Progenitor cell of endocrine pancreas (in vitro differentiated cells): ENCODE measurements at places on chromosomes 4 and X. TPM values are rescaled to one million over a fixed set of nuclear protein-coding genes. Genes with fewer than 3 reads are reported as not detected.

DDX53 gene
- total RNA-seq: not detected in 2 replicates

ARL9 gene
- total RNA-seq: 0.19 and 0.38 TPM in 2 replicates

MAGEA12 gene
- not detected in 2 replicates for total RNA-seq

GLRA2 gene
- not detected in 2 replicates for total RNA-seq

SLITRK4 gene
- total RNA-seq: 14.5 and 15.7 TPM in 2 replicates

ETDA gene
- not detected in 2 replicates for total RNA-seq

DNA sequence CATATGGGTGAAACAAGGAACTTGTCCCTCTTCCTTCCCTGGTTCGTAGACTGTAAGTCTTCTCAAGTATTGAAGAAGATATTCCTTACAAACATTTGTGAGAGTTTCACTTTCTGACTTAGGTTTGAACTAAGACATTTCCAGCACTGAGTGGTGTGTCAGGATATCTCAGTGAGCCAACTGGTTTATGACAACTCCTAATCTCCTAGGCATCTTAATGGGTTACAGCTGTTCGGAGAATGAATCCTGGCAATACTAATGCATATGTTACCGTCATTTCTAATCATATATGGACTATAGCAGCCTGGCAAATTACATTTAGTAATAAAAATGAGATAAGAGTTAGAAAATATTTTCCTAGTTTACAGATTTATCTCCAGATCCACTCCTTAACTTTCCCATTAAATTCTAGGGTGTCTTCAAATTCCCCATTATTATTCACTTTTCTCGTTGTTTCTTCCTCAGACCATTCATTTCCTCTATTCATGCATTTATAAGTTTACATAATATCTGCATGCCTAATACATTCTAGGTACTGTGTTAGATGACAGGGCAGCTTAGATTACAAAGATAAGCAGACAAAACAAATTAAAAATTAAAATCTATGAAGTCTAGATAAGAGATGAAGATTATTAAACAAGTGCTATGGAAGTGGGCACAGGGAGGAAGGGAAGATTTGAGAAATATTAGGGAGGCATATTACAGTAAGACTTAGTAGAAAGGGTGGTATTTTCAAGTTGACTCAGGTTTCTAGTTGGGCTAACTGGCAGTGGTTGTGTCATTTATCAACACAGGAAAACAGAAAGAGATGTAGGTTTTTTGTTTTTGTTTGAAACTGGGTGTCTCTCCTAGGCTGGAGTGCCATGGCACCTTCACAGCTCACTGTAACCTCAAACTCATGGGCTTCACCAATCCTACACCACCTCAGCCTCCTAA is 173.9 kb downstream of the WDFY3 start:
- peaks cover 37% of the 10 kb centered on the region for H3K36me3 ChIP-seq
- H3K27me3 ChIP-seq: no peaks in the 10 kb centered on the region
- peaks cover 5% of the 10 kb centered on the region for H3K4me1 ChIP-seq
- H3K4me3 ChIP-seq: no peak overlapping the region
- no peak for DNase-seq

DNA sequence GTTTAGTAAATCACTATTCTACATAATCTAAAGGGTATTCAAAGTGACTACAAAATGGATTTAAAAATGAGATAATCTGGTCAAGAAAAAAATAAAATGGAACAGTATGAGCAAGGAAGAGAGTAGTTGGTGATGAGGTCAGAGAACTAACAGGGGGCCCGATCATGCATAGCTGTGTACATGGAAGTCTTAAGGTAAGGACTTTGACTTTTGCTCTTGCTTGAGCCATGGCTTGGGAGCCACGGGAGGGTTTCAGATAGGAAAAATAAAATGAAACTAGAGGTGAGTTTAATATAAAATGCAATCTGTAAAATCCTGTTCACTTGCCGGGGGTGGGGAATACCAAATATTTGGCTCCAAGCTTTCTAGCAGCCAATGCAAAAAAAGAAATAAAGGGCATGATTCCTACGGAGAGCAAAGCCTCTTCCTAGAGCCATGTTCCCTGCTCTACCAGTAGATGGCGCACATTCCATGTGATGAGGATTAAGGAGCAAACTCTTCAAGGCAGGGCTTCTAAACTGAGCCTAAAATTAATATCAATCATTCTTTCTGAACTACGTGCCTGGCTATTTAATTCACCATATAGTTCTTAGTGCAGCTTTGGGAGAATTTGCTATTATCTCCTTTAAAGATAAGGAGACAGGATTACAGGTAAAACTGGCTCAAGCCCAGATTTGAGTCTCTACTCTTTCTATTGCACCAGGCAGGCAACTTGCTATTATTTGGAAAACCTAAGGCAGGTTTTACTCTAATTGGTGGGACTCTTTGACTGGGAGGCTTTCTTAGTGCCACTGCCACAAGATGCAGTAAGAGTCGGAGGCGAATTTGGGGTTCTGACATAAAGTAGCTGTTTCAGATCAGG is 6.8 kb upstream of the CLCN5 start:
- H3K4me1 ChIP-seq: no peaks in the 10 kb centered on the region
- no peak for DNase-seq
- H3K27me3 ChIP-seq: no peaks in the 10 kb centered on the region
- H3K36me3 ChIP-seq: no peaks in the 10 kb centered on the region
- H3K27ac ChIP-seq: no peak overlapping the region
- H3K4me3 ChIP-seq: no peak overlapping the region

- H3K27me3 ChIP-seq: no peaks in the 10 kb centered on the region
- DNase-seq: no peak
- peak overlapping the region; percentile 12 for H3K27ac ChIP-seq
- peaks cover 3% of the 10 kb centered on the region for H3K36me3 ChIP-seq
- H3K4me1 ChIP-seq: peaks cover 14% of the 10 kb centered on the region
Observed at GRCh38 chr4:70734168-70734954, 12.6 kb downstream of the RUFY3 start.

DNA sequence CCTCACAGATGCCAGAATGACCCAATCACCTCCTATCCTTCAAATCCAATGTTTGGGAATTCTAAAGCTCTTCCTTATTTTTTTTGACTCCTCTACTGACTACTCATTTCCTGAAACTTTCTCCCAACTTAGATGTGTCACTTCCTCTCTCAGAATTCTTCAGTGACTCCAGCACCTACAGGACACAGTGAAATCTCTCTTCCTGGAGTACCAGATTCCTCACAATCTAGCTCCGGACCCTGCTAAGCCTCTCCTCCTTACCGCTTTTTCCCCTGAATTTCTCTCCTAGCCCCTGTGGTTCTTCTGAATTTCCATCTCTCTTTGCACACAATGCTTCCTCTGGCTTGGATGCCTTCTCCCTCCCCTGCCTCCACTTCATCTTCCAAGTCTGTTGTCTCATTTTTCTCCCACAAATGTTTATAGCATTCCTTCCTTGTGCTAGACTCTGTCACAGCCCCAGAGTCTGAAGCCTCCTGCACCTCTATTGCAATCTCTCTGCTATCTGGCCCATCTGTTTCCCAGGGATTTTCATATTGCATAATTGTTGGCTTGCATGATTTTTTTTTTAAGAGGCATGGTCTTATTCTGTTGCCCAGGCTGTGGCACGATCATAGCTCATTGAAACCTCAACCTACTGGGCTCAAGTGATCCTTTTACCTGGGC is 80.1 kb downstream of the ANAPC4 start:
- H3K27ac ChIP-seq: no peak overlapping the region
- no peak for DNase-seq
- peaks cover 8% of the 10 kb centered on the region for H3K4me1 ChIP-seq
- no peaks in the 10 kb centered on the region for H3K36me3 ChIP-seq

GRCh38 chrX:12052109-12052508 is 86.2 kb upstream of the FRMPD4 start:
- no peaks in the 10 kb centered on the region for H3K36me3 ChIP-seq
- no peaks in the 10 kb centered on the region for H3K27me3 ChIP-seq
- no peak overlapping the region for H3K4me3 ChIP-seq
- no peaks in the 10 kb centered on the region for H3K4me1 ChIP-seq

- peaks cover 1% of the 10 kb centered on the region for H3K36me3 ChIP-seq
- H3K4me3 ChIP-seq: no peak overlapping the region
- H3K27ac ChIP-seq: no peak overlapping the region
- no peaks in the 10 kb centered on the region for H3K4me1 ChIP-seq
Observed at GRCh38 chr4:75895744-75896314, 6.4 kb downstream of the PPEF2 start.

DNA sequence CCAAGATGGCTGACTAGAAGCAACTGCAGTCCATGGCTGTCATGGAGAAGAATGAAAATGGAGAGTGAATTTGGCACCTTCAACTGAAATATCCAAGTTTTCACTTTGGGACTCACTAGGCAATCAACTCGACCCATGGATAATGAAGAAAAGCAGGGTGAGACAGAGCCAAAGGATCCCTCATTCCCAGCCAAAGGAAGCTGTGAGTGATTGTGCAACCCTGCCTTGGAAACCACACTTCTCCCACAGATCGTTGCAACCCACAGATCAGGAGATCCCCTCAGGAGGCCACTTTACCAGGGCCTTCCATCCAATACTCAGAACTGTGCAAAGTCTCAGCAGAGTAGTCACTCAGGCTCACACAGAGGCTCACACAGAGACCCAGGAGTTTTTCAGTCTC is 4.5 kb downstream of the CFAP299 start:
- no peak for DNase-seq
- H3K36me3 ChIP-seq: no peaks in the 10 kb centered on the region
- H3K27ac ChIP-seq: no peak overlapping the region
- peaks cover 32% of the 10 kb centered on the region for H3K27me3 ChIP-seq

- peaks cover 6% of the 10 kb centered on the region for H3K4me1 ChIP-seq
- peak overlapping the region; percentile 82 for H3K4me3 ChIP-seq
- peaks cover 13% of the 10 kb centered on the region for H3K27me3 ChIP-seq
- peak overlapping the region; percentile 95 for H3K27ac ChIP-seq
Observed at GRCh38 chrX:153334654-153335295, 822 bp downstream of the ZNF275 start.

GRCh38 chr4:16150716-16151115 is 66.9 kb upstream of the PROM1 start:
- H3K27ac ChIP-seq: no peak overlapping the region
- H3K27me3 ChIP-seq: peaks cover 12% of the 10 kb centered on the region
- no peak for DNase-seq
- H3K36me3 ChIP-seq: no peaks in the 10 kb centered on the region
- no peak overlapping the region for H3K4me3 ChIP-seq
- no peaks in the 10 kb centered on the region for H3K4me1 ChIP-seq

DNA sequence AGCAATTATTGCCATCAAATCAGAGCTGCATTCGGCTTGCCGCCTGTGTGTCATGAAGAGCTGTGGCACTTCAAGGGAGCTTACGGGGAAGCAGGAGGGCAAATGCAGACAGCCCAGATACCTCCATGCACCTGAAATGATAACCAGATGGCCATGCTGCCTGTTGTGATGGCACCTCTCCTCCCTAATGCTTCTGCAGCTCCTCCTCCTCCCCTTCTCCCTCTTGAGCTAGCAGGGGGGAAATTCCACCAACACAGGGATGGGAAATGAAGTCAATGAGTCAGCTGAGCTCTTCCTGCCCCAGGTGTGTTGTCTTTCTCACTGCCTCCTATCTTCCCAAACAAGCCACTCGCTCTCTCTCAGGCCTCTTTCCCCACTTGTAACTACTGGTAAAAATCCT is 565.0 kb downstream of the BCOR start:
- H3K4me3 ChIP-seq: no peak overlapping the region
- no peak for DNase-seq
- H3K27ac ChIP-seq: no peak overlapping the region
- peaks cover 8% of the 10 kb centered on the region for H3K27me3 ChIP-seq
- no peaks in the 10 kb centered on the region for H3K4me1 ChIP-seq

DNA sequence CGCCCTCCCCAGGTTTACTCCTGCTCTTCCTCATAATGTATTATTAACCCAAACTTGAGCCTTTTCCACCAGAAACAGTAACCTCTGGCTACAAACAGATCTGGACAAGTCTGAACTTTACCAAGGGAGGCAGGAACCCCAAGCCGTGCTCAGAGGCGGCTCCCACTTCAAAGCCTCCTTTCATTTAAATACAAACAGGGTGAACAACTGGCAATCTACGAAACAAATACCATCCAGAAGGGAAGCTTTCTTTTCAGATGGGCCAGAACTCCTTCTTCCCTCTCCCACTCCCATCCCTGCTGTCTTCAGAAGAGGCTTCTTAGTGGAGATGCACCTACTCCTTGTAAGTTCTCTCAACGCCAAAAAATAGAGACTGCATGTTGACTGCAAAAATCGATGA is 2.1 kb upstream of the GPC4 start:
- no peak for DNase-seq
- no peak overlapping the region for H3K27ac ChIP-seq
- no peaks in the 10 kb centered on the region for H3K36me3 ChIP-seq
- H3K4me3 ChIP-seq: no peak overlapping the region
- peaks cover 66% of the 10 kb centered on the region for H3K27me3 ChIP-seq

GRCh38 chr4:36399762-36400353 is 118.4 kb downstream of the DTHD1 start:
- no peaks in the 10 kb centered on the region for H3K4me1 ChIP-seq
- no peak overlapping the region for H3K4me3 ChIP-seq
- no peaks in the 10 kb centered on the region for H3K27me3 ChIP-seq
- DNase-seq: no peak
- no peak overlapping the region for H3K27ac ChIP-seq

- no peak for DNase-seq
- no peak overlapping the region for H3K4me3 ChIP-seq
- H3K4me1 ChIP-seq: peaks cover 7% of the 10 kb centered on the region
- no peaks in the 10 kb centered on the region for H3K36me3 ChIP-seq
- H3K27ac ChIP-seq: no peak overlapping the region
Observed at GRCh38 chrX:109622270-109622669, 2.7 kb downstream of the KCNE5 start.

DNA sequence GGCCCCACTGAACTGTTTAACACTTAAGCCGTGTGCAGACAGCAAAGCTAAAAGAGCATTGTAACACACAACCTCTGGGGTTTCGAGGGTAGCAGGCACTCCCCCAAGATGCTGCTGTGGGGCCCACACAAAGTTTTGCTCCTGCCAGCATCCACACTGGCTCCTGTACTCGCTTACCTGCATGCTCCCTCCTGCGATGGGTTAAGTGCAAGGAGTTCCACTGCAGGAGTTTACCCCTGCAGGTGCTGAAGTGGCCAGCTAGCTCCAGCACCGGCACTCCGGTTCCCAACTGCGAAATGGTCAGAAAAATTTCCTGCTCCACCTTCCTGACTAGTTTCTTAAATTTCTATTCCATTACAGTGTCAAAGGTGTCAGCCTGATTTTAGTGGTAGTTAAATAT is 443.5 kb downstream of the PCDH10 start:
- no peak for DNase-seq
- no peaks in the 10 kb centered on the region for H3K36me3 ChIP-seq
- no peak overlapping the region for H3K27ac ChIP-seq
- H3K4me3 ChIP-seq: no peak overlapping the region
